ENCODE measurements at places on chromosomes 6 and 20.

GRCh38 chr6:109034526-109034925 is 60.1 kb downstream of the SESN1 start:
- DNase-seq = peak; percentile 48

- DNase-seq = no peak
Measured at GRCh38 chr6:35494161-35494563, 2.7 kb downstream of the TEAD3 start.

- DNase-seq = no peak
Measured at GRCh38 chr20:46894579-46894958, at the start of gene EYA2. Gene EYA2 (plus strand): TSS chr20:46894843. CDS start chr20:46990011, 95,168 bp downstream.

GRCh38 chr20:18310051-18310450 is 21.7 kb downstream of the ZNF133 start:
- no peak for DNase-seq

DNA sequence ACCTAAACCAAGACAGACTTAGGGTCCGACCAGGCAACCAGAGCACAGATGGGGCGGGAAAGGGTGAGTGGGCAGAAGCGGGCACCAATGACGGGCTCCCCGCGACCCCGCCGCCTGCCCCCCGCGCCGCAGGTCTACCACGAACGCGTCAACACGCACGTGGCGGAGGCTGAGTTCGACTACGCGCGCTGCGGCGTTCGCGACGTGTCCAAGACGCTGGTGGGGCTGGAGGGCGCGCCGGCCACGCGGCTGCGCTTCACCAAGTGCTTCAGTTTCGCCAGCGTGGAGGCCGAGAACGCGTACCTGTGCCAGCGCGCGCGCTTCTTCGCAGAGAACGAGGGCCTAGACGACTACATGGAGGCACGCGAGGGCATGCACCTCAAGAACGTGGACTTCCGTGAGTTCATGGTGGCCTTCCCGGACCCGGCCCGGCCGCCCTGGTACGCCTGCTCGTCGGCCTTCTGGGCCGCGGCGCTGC is 5.1 kb downstream of the TMEM151B start:
- DNase-seq = no peak

DNA sequence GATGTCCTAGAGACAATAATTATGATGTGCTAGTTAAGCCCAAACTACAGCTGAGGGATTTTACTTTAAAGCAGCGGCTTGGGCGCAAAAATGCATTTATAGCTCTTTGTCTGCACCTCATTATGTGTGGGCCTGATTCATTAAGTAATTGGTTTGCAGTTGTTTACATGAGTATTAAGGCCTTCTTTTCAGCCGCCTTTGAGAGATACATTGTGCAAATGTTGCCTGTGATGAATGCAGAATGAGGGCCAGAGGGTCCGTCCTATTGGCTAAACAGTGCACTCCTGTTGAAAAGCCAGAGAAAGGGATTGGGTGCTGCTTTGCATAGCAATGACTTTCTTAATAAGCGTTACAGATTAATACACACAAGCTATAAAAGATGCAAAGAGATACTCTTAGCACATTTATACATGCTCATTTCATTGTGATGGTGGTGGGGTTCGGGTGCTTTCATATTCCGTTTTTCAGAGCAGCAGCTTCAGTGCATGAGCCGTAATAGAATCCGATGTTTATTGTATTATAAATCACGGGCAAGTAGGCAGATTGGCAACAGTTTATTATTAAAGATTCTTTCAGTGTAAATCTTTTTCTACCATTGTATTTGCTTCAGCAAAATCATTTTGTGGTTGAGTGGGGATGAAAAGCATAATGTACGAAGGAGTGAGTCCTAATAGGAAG is 68.2 kb upstream of the XRN2 start:
- no peak for DNase-seq

GRCh38 chr20:25048519-25048952 is 9.4 kb downstream of the ACSS1 start:
- no peak for DNase-seq

GRCh38 chr6:142345261-142345660 is 43.5 kb downstream of the ADGRG6 start:
- no peak for DNase-seq

GRCh38 chr20:52168116-52168515 is 23.5 kb downstream of the ZFP64 start:
- no peak for DNase-seq

DNA sequence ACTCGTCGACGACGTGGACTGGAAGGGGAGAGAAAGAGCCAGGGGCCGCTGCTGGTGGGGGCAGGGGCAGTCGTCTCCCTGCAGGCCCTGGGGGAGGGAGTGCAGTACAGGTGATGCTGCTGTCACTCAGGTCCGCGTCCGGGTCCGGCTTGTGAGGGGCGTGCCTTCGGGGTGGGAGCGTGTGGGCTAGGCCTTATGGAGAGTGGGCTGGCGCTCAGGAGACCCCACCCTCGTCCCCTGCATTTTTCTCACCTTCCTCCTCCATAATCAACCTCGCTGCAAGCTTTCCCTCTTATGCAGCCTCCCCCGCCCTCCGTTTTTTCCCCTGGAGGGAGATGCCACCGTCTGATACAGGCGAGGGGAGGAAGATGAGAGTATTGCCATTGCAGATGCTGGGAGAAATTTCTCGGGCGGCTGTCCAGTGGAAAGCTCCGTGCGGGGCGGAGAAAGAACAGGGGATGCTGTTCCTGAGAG is 632 bp downstream of the PCMT1 start:
- DNase-seq = no peak

GRCh38 chr20:33291830-33292355 is 8.9 kb downstream of the BPIFB1 start:
- DNase-seq = no peak

DNA sequence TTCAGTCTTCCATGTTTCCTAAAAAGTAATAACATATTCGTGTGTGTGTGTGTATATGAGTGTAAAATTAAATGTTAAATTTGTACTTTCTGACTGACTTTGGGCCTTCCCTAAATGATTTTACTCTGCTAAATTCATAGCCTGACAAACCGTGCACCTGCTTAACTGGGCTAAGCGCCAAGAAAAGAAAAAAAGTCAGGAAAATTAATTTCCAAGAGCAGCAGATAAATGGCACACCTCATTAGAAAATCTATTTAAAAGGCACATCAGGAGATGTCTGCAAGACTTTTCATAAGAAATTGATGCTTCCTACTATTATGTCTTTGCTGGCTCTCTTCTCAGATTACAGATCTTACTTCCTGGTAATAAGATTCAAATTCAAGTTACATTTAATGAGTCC is 72.4 kb downstream of the TRDN start:
- DNase-seq = no peak

DNA sequence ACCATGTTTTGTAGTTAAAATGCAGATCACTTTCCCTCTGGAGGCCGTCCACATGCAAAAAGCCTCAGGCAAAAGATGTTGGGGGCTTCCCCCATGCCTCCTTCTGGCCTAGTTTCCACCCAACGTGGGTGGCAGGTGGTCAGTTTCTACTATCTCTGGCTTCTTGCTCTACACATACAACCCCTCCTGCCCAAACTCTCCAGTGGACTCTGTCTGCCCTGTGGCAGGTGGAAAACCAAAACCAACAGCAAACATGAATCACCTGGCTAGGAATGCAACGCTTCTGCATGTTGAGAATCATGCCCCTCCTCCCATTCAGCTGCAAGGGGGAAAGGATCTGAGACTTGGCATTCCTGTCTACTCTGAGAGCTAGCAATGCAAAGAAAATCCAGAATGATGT is 94.8 kb downstream of the MBOAT1 start:
- no peak for DNase-seq

GRCh38 chr20:10715035-10715434 is 41.2 kb upstream of the JAG1 start:
- no peak for DNase-seq

GRCh38 chr6:110828396-110828795 is 13.1 kb upstream of the CDK19 start:
- no peak for DNase-seq

- DNase-seq = no peak
Measured at GRCh38 chr6:320351-321157, 28.3 kb downstream of the DUSP22 start.

DNA sequence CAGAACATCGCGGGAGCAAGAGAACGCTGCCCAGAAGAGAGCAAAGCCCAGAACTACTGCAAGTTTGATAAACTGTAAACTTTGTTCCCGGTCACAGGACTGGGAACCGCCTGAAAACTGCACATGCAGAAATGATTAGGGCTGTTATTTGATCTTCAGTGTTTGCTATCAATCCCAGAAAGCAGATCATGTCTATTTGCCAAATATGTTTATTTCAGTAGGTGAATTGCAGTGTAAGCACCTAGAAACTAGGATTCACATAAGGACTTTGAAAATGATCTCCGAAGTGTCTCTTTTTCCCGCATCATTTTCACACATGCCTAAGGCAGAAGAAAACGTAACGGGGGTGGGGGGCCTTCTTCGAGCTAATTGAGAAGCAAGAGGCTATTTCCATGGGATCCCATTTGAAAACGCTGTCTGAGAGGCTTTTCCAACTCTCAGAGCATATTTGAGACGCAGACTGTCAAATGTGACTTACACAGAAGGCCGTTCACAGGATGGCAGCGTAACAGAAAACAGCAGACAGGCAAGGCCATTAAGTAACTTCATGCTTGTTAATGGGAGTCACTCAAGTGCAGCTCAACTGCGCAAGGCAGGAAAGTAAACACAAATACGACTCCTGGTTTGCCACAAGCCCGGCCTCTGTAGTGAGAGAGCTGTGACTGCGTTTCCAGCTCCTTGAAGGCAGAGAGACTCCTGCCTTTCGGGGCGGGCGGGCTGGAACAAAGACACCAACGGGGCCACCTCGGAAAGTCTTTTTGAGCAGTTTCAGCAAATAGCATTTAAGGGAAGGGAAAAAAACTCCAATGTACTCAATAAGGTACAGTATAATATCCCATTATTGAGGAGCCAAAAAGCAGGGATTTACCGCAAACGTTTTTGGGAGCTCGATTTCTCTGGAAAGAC is 144.7 kb upstream of the ZNF217 start:
- no peak for DNase-seq

DNA sequence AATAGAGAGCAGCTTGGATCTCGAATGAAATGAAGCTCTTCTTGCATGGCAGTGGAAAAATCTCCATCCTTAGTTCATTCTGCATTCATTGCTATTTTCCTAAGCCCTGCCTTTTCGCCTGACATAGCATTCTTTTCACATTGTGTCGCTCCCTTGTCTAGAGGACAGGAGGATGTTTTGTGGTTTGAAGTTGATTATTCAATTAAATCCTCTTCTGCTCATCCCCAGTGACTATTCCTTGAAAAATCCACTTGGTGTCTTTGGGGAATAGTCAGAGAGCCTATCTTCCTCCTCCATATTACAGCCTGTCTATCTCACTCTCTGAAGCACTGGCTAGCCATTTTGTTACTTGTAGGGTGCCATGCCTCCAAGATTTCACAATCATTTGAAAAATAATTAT is 161.2 kb downstream of the KLHL32 start:
- no peak for DNase-seq

GRCh38 chr6:87756858-87757257 is 54.8 kb upstream of the AKIRIN2 start:
- DNase-seq = peak; percentile 50

GRCh38 chr6:158939255-158940159 is 60.5 kb downstream of the RSPH3 start:
- no peak for DNase-seq

GRCh38 chr6:153621491-153621890 is 417.5 kb upstream of the OPRM1 start:
- DNase-seq = no peak

DNA sequence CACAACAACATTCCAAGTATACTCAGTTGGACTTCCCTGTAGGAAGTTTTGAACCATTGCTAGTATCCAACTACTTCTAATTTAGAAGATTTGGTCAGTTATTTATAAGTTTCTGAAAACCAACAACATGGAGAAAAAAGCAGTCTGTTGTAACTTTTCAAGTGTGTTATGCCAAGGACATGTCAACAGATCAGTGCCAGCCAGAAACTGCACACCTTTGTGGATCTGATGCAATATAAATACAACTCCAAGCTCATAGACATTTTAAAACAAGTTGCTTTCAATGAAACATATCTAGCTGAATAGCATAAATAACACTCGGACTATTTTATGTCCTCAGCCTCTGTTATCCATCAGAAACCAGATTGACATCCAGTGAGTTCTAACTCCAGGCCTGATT is 58.3 kb upstream of the CARMIL1 start:
- no peak for DNase-seq

GRCh38 chr6:153613719-153614455 is 425.2 kb upstream of the OPRM1 start:
- no peak for DNase-seq

DNA sequence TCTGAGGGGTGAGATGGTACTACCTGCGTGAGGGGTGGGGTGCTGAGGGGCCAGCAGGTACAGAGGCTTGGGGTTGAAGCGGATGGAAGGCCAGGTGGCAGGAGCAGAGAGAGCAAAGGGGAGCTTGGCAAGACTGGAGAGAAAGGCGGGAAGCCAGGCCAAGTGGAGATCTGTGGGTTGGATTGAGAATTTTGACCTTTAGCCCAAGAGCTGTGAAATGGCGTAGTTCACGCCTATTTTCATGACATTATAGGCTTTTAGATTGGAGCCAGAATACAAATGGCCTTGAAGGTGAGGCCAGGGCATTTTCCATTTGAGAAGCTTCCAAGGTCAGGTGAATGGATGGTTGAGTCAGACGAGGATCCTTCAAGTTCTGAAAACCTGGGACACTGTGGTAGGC is 2.5 kb downstream of the ATRN start:
- DNase-seq = no peak

GRCh38 chr6:83847179-83847578 is 6.0 kb upstream of the RIPPLY2 start:
- no peak for DNase-seq

GRCh38 chr6:109485266-109485935 is 2.4 kb upstream of the ZBTB24 start:
- DNase-seq = no peak

GRCh38 chr6:6583836-6584235 is 4.7 kb upstream of the LY86 start:
- no peak for DNase-seq
